ENCODE measurements at places on chromosomes 4 and X.

DNA sequence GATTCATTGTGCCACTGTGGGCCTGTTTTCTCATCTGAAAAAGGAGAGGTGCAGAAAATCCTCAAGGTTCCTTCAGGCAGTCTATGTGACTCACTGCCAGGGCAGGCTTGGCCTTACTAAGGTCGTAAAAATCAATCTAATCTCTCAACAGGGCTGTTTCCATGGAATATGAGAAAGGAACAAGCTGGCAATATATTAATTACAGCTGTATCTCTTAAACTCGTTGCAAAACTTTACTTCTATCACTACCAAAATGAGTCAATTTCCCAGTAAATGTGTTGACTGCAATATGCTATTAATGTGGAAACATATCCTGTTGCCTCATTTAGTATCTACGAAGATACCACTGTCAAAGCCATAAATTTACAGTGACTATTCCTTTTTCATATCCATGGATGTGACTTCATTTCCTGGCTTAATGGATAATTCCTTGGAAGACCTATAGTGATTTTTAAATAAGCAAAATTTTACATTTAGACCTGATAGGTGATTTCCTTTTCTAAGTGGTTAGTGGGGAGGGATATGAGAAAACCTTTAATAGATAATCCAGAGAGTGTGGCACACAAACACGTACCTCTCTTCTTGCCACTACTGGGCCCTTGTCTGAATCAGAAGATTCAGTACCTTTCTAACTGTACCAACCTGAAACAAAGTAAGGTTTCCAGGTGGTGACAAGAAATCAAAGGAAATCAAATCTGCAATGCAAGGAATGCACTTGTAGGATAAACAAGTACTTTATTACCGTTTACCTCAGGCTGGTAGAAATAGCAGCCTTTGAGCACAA is 127.4 kb upstream of the FTHL17 start:
- no peak for DNase-seq

DNA sequence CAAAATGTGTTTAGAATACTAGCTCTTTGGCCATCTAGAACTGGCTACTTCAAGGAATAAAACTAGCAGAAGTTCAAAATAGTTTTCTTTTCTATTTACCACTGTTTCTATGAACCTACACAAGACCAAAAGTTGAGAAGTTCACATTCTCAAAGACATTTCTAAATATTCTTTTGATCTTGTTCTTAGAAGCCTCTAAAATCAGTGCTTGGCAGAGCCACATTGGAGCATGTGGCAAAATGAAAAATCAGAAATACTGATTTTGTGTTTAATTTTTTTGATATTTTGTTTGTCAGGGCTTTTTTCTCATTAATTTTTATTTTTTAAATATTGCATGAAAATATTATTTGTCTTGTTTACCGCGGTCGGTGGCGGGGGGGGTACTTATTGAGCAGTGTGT is 853.8 kb upstream of the INTU start:
- DNase-seq = no peak

DNA sequence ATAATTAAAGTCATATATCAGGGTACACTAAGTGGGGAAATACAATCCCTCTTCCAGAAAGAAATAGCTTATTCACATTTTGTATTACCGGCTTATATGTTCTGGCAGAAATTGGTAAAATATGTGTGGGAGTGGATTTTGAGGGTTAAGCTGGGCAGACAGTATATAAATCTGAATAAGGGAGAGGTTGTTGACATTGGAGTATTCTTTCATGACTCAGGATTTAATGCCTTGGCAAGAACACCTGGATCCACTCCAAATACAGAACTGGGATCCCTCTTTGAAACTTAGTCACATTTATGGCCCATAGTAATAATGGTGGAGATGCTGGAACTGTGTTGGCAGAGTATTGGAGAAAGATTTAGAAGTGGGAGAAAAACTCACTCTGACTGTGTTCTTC is 54.3 kb upstream of the TET2 start:
- DNase-seq = no peak

- no peak for DNase-seq
These were observed 32.8 kb upstream of the LSM6 start for GRCh38 chr4:146142768-146143167.

Data from activated CD8-positive, alpha-beta memory T cell treated with anti-CD3 and anti-CD28 coated beads for 1 hour (primary cell).